Posterior cingulate gyrus (tissue), 11 donors: ENCODE measurements at places on chromosomes 2 and 18.

DNA sequence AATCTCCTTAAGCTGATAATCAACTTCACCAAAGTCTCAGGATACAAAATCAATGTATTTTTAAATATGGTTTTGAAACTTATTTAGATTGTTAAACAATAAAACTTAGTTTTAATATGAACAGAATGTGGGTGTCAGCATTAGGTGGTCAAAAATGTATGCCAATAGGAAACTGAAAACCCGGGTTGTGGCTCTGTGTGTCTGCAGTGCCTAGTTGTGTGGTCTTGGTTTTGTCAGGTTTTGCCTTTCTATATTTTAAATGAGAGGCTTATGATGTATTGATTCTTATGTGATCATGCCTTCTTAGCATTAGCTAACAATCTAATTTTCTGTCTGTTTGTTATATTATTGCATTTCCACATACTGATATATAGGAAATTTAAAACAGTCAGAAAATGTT lies 227.8 kb downstream of the ZNF407 start:
- no peak for DNase-seq

DNA sequence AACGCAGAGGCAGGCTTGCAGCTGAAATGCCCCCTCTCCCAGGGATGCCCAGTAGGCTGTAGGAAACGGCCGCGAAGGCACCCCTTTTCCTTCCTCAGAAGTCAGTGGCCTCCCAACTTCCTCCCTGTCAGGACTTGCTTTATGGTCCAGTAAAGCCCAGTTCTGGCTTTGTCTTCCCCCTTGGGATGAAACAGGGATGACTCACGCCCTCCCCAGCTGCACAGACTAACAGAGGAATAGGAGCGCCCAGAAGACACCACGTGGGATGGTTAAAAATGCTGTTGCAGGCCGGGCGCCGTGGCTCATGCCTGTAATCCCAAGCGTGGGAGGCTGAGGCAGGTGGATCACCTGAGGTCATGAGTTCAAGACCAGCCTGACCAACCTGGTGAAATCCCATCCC lies 6.9 kb downstream of the CREG2 start:
- DNase-seq: no peak

DNA sequence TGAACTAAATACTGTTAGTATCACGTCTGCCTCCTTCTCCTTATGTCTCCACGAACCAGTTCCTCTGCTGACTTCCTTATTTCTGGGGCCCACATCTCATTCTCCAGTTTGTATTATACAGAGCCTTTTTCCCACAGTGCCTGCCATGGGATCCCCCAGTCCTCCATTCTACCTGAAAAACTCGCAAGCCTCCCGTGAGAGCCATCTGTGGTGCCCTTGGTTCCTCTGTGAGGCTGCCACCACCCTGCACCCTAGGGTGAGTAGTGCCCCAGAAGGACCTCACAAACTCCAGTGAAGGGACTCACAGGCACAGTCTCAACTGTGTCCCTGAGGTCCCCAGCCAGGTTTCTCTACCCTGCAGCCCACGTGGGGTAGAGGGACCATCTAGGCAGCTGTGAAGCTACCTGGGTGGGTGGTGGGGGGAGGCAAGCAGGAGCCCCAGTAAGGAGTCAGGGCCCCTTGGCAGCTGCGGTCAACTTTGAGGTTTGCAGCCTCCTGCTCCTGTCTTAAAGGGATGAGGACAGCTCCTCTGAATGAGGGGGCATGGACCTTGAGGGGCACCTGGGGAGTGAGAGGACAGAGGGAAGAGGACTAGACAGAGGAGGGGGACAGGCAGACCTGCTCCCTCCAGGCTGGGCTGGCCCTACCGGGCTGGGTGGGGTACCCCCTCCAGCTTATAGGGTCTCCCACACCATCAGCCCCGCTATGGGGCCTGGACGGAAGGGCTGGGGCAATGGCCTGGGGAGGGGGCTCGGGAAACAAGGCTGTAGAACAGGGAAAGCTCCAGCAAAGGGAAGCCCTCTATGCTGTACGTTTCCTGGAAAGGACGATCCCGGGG lies 1.0 kb downstream of the PSTPIP2 start:
- DNase-seq: no peak

DNA sequence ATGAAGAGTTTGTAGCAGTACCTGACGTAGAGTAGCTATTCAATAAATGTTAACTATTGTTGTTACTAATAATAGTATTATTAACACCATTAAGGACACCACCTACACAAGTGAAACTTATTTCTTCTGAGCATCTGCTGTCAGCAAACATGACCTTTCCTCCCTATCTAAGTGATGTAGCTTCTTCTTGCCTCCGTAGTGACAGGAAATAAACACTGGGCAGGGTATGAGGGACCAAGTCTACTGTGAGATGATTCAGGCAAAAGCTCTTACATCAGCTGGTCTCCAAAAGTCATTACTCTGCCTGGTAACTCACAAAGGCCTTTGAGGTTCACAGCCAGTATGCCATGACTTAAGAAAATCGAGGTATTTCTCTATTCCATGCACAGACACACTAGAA lies 750.5 kb downstream of the CPS1 start:
- DNase-seq: no peak

DNA sequence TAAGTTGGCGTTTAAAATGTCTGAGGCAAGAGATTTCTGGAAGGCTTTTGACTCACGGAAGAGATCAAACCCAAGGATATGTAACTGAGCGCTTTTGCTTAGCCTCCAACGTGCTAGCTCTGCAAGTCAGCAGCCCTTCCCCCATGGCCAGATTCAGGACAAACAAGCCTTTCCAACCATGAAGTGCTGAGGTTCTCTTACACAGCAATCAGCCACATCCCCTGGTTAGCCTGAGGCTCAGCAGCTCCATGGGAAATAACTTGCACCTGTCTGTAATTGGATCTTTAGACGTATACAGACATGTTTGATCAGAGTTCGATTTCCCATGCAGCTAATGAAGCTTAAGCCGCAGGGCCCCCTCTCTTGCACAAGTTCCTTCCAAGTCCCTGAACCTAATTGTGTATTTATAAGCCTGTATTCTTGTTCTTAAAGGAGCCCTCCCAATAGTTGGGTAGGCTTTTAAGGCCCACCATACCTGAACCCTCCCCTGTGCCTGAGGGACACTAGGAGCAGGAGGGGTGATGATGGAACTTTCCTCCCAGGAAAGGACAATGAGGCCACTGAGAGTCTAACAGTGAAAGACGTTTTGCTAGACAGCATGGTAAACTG lies 2.1 kb upstream of the TMEM131 start:
- no peak for DNase-seq

DNA sequence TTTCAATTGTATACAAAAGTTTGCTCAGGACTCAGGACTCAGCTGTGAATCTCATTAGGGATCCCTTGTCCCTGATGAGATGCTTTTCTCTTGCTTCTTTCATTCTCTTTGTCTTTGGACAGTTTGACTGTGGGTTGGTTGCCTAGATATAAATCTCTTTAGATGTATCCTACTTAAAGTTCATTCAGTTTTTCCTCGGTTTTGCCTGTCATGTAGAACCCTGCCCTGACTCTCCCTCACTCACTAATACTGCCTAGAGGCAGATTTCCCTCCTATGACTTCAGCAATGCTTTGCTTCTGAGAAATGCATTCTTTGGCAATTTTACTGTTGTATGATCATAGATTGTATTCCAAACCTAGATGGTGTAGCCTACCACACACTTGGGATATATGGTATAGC lies 421.4 kb upstream of the TCF4 start:
- DNase-seq: no peak

- DNase-seq: no peak
Measured at GRCh38 chr2:217101972-217102371, 242.1 kb upstream of the TNP1 start.

GRCh38 chr2:223782629-223783028 lies 54.8 kb downstream of the AP1S3 start:
- DNase-seq: no peak

GRCh38 chr18:21167641-21168377 lies 56.2 kb upstream of the ROCK1 start:
- no peak for DNase-seq

GRCh38 chr2:205803500-205803899 lies 121.2 kb downstream of the NRP2 start:
- DNase-seq: no peak

GRCh38 chr2:205574001-205574400 lies 108.3 kb upstream of the NRP2 start:
- DNase-seq: no peak

DNA sequence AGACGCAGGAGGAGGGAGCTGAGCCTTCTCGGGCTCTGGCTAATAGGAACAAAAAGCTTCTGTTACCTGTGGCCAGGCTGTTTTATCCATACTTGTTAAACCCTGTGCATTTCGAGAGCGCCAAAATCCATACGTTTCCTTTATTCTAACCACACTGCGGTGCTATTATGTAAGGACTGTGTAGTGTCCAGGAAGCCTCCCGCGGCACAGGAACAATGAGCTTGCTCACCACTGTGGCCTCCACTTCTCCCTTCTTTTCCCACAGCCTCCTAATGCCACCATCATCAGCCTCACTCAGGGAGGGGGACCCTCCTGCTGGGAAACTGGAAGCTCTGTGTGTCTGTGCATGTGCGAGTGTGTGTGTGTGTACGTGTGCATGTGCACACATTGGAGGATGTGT lies 268.5 kb downstream of the HAUS1 start:
- no peak for DNase-seq

GRCh38 chr2:31216734-31217133 lies 581 bp downstream of the CAPN14 start:
- no peak for DNase-seq

GRCh38 chr18:34650121-34650545 lies 60.0 kb upstream of the DTNA start:
- no peak for DNase-seq

DNA sequence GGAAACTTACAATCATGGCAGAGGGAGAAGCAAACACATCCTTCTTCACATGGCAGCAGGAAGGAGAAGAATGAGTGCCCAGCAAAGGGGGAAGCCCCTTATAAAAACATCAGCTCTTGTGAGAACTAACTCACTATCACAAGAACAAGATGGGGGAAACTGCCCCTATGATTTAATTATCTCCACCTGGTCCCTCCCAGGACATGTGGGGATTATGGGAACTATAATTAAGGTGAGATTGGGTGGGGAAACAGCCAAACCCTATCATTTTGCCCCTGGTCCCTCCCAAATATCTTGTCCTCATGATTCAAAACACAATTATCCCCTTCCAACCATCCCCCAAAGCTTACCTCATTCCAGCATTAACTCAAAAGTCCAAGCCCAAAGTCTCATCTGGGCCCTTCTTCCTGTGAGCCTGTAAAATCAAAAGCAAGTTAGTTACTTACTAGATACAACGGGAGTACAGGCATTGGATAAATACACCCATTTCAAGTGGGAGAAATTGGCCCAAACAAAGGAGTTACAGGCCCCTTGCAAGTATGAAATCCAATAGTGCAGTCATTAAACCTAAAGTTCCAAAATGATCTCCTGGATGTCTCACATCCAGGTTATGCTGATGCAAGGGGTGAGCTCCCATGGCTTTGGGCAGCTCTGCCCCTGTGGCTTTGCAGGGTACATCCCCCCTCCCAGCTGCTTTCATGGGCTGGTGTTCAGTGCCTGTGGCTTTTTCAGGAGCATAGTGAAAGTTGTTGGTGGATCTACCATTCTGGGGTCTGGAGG lies 122.3 kb downstream of the MYCN start:
- no peak for DNase-seq

- no peak for DNase-seq
Measured at GRCh38 chr2:103738108-103738507, 976.3 kb downstream of the TMEM182 start.

- DNase-seq: no peak
Measured at GRCh38 chr2:63053889-63054602, 3.4 kb downstream of the OTX1 start.

DNA sequence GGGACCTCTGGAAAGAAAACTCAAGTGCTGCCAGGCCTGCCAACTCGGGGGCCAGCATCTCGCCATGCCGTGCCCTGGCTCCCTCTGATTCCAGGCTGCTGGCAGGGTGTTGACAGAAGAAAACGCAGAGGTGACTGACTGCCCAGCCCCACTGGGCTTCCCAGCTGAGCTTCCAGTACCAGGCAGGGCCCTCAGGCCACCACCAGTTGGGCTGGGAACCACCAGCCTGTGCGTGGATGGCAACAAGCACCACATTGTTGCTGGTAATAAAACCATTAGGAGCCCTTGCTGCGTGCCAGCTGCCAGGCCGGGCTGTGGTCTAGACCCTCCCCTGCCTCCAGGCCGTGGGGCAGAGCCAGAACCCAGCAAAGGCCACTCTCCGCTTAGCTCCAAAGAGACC lies 9.2 kb downstream of the DNMT3A start:
- peak; percentile 60 for DNase-seq

DNA sequence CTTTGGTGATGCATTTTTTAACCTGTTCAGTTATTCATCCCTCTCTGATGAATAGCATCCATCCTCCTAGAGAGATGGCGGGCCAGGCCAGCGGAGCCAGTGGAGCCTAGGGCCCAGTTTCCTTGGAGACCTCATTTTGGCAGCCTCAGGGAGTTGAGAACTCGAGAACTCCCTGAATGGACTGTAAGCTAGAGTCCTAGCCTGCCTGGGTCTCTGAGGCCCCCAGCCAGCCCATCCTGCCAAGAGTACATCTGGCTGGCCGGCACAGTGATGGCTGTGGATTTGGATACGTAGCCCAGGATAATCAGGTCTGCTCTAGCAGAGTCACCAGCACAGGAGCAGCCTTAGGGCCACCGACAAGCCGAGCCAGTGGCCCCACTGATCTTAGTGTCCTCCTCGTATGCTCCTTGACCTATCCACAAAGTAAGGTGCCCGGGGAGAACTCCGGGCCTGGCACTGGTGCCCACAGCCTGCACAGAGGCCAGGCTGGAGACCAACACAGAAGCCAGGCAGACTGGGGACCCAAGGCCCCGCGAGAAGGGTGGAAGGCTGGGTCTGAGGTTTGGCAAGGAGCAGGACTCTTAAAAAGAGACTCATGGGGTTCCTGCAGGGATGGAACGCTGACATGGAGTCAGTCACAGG lies 110.5 kb upstream of the MCFD2 start:
- DNase-seq: no peak

DNA sequence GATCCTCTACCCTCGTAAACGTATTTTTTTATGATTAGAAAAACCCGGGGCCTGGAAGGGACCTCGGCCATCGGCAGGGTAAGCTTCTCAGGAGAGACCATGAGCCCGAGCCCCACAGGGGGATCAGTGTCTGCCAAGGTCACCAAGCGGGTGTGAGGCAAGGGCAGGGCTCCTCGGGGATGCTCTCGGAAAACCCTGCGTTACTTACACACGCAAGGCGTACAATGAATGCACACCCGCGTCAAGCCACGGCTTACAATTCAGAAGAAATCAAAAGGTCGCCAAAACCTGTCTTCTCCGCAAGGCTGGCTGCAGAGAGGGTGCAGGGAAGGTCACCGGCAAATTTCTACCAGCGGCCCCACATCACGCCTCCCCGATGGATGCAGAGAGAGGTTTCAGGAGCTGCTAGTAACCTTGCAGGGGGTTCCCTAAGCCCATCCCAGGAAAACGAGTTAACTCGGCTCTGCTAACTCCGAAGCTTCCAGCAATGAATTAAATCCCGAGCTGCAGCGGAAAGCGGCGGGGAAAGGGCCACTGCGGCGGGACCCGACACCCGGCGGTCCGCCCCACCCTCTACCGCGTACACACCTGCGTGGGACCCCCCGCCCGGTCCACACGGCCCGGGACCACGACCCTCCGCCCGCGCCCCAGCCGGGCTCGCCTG lies 638 bp downstream of the ST3GAL5 start:
- peak; percentile 39 for DNase-seq
